CD4-positive, CD25-positive, alpha-beta regulatory T cell (primary cell): ENCODE measurements at places on chromosomes 6 and 20. TPM values are rescaled to one million over a fixed set of nuclear protein-coding genes. Genes with fewer than 3 reads are reported as not detected.

- no peak for DNase-seq
These were observed 37.1 kb downstream of the TNFAIP3 start for GRCh38 chr6:137903933-137904821.

DNA sequence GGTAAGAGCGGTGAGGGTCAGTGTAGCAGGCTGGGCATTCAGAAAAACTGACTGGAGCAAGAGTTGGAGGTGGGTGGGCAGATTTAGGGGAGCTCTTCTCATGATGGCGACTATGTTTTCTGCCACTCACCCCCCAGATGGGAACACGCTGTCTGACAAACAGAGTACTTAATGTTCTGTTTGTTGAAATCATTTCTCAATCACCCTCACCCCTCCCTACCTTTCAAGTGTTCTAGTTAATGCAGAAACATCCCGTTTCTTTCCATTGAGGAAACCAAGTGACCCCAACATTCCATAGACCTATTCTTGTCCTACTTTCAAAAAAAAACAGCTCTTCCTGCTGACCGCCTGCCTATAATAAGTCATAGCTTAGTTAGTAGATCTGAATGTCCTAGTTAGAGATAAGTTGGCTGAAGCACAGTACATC lies 132.5 kb upstream of the NEDD9 start:
- no peak for DNase-seq

Gene BPI
- not detected for total RNA-seq

Gene OOEP
- 0.69 TPM for total RNA-seq

Gene TRAPPC3L
- 0.37 TPM for total RNA-seq

DNA sequence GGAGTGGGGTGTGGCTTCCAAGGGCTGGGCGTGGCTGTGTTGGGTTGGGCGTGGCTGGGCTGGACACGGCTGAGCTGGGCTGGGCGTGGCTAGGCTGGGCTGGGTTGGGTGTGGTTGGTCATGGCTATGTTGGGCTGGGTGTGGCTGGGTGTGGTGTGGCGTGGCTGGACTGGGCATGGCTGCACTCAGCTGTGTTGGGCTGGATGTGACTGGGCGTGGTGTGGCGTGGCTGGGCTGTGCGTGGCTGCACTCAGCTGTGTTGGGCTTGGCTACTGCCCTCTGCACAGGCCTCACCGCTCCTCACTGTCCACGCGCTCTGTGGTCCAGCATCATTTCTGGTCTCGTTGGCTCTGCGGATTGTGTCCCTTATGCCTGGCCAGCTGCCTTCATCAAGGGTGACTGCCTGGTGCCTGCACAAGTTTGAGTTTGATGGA lies 43.5 kb upstream of the SLCO4A1 start:
- no peak for DNase-seq

DNA sequence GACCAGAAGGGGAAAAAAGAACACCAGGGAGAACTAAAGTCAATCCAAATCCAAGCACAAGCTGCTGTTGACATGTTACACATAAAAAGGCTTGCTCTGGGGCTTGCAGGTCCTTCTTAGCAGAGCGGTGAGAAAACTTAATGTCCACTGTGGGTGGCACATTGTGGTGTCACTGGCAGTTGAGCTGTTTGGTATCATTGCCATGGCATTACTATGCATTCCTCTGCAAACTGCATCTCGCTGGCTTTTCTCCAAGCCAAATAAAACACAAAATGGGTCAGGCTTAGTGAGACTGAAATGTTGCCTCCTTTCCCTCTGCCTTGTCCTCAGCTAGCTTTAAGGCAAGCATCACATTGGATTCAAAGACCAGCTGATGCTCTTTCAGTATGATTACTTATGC lies 40.9 kb downstream of the LY86 start:
- no peak for DNase-seq

Gene HDDC2
- total RNA-seq, result 28.9 TPM

DNA sequence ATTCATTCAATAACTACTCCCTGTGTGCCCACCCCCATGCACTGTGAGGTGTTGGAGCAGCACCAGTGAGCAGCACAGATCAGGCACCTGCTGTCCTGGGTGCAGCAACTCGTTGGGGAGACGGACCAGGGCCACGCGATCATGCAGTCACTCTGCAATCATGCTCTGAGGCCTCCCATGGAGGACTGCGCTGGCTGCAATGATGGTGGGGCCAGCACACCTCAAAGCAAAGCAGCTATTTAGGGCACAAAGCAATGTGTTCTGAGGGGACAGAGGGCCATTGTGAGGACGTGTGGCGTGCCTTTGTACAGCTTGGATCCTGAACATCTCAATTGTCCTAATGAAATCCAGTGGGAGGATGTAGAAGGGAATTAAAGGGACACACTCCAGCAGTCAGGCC lies 41.0 kb upstream of the MPC1 start:
- DNase-seq, result no peak

DNA sequence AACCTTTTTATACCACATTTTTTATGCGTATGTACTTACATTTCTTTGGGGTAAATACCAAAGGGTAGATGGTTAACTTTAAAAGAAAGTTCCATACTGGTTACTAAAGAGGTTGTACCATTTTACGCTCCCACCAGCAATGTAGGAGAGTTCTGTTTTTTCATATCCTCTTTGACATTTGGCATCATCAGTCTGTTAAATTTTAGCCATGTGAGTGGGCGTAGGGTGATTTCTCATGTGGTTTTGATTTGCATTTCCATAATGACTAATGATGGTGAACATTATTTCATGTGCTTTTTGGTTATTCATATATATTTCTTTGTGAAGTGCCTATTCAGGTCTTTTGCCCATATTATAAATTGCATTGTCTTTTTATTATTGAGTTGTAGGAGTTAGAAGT lies 194.2 kb downstream of the PRL start:
- DNase-seq, result no peak

DNA sequence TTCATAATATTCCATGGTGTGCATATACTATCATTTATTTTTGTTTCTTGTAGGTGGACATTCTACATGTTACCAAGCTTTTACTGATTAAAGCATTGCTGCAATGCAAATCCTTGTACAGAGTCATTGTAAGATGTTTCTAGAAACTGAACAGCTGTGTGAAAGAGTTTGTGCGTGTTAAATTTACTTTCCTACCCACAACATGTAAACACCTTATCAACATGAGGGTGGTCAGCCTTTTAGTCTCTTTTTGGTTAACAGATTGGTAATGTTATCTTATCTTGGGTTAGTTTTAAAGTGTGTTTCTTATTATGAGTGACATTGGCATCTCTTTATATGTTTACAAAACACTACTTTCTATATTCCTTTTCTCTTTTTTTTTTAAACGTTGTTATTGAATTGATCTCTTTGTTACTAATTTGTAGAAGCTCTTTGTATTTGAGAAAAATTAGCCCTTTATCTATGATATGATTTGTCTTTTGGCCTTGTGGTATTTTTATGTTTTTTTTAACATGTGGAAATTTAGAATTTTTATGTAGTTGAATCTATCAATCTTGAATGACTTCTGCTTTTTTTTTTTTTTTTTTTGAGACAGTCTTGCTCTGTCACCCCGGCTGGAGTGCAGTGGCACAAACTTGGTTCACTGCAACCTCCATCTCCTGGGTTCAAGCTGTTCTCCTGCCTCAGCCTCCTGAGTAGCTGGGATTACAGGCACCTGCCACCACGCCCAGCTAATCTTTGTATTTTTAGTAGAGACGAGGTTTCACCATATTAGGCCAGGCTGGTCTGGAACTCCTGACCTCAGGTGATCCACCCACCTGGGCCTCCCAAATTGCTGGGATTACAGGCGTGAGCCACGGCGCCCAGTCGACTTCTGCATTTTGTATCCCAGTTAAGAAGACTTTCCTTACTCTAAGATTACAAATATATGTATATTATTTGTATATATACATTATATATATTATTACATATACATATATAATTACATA lies 112.1 kb downstream of the TCP11 start:
- DNase-seq, result no peak

Gene TRIM31
- total RNA-seq, result not detected

- DNase-seq, result no peak
These were observed 43.5 kb downstream of the TTI1 start for GRCh38 chr20:37989601-37990295.

- no peak for DNase-seq
These were observed 173.0 kb downstream of the PLCB4 start for GRCh38 chr20:9241721-9242427.

Gene CEP250
- total RNA-seq, result 64.1 TPM

Gene PRSS16
- total RNA-seq, result 0.49 TPM

Gene GGTLC1
- total RNA-seq, result not detected

Gene RCAN2
- total RNA-seq, result not detected

GRCh38 chr20:39851459-39851858 lies 837.6 kb downstream of the MAFB start:
- DNase-seq, result no peak

DNA sequence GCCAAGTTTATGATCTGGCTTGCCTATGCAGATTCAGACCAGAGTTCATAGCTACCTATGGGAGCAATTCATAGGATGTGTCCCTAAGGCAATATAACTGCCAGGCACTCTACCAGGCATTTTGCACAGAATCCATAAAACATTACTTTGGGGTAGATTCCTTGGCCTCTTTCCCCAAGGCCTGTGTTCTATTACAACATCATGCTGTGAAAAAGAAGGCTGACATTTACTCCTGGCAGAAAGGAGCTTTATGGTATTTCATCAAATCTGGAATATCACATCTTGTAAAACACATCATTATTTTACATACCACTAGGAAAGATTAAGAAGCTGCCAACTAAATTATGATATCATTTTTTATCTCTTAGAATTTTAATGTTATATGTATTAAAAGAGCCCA lies 287.0 kb upstream of the MARCKS start:
- no peak for DNase-seq

Gene PSMG4
- total RNA-seq, result 18.0 TPM

- no peak for DNase-seq
These were observed 411 bp upstream of the SCUBE3 start for GRCh38 chr6:35213298-35213791.

DNA sequence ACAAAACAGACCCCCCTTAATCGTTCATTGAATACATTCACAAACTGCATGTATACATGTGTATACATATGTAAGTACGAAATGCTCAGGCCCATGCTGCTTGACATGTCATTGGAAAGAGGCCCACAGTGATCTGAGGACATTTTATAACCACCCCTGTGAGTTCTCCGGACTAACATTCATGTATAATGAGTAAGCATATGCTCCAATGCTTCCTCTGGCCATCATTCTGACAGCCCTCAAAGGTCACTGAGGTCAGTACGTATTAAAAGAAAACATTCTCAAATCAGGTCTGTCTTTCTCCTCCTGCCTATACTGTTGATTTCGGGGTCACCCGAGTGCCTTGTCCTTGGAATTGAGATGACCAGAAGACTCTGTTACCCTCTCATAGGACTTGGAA lies 54.9 kb downstream of the TENT5A start:
- DNase-seq, result no peak

DNA sequence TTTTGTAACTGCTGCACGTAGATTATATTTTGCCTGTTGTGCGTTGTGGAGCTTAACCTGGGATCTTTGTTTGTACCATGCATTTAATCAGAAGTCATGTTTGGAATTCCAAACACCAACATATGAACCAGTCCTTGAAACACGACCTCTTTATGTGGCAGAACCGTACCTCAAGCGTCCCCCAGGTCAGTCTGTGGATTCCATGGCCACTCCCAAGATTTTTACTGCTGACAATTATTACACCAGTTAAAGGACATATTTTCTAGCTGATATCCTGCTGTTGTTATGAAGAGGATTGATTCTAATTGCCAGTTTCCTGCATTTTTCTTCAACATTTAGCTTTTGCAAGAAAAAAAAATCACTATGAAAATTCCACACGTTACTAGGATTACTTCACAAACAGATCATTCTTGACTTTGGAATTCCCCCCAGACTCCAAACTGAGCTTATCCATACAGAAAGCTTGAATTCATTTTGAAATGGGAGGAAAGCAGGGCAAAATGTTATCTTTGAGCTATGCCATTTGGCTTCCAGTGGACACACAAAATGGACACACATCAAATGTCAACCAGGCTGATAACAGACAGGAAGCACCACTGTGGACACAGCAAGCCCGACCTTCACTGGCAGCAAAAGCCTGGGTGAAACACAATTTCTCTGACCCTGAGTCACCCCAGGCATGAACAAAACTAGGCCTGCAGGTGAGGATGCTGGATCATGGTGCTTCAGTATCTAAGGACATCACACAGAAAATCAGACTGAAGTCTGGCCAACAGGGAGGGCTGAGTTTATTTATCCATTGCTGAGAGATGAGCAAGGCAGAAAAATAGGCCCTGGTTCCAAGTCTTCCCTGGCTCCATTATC lies 542.9 kb upstream of the JAG1 start:
- no peak for DNase-seq

GRCh38 chr6:107493158-107494057 lies 3.5 kb downstream of the SOBP start:
- DNase-seq, result no peak

Gene HDGFL1
- total RNA-seq, result not detected

Gene FILIP1
- not detected for total RNA-seq

- DNase-seq, result no peak
These were observed 7.0 kb downstream of the PPIL1 start for GRCh38 chr6:36867471-36868224.

DNA sequence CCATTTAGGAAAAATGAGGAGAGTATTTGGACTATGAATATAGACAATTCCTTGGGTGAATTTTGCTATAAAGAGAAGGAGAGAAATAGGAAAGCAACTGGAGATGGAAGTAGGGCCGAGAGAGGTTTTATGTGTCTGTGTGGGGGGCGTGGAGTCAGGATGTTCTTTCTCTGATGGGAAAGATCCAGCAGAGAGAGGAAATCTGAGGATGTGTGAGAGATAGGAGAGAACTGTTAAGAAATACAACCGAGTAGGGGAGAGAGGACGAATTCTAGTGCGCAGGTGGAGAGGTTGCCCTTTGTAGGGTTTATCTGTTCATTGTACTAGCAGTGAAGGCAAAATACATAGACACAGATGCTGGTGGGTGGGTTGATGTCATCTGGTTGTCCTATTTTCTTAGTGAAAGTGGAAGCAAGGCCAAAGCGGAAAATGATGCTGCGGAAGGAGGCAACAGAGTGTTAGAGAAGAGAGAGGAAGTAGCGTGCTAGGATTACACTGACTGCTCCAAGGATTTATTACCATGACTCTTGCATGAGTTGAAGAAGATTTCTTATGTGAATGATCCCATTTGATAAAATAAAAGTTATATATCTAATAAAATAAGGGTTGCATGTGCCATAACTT lies 57.7 kb downstream of the CLVS2 start:
- DNase-seq, result no peak

GRCh38 chr6:149636124-149636523 lies 12.4 kb downstream of the KATNA1 start:
- DNase-seq, result no peak

Gene ZBTB12
- 0.20 TPM for total RNA-seq

- no peak for DNase-seq
These were observed 14.1 kb upstream of the SIRPB2 start for GRCh38 chr20:1505361-1505760.

Gene CRISP2
- total RNA-seq, result not detected
